WTC11 (cell line): ENCODE measurements at places on chromosomes 1 and 21. TPM values are rescaled to one million over a fixed set of nuclear protein-coding genes. Genes with fewer than 3 reads are reported as not detected.

DNA sequence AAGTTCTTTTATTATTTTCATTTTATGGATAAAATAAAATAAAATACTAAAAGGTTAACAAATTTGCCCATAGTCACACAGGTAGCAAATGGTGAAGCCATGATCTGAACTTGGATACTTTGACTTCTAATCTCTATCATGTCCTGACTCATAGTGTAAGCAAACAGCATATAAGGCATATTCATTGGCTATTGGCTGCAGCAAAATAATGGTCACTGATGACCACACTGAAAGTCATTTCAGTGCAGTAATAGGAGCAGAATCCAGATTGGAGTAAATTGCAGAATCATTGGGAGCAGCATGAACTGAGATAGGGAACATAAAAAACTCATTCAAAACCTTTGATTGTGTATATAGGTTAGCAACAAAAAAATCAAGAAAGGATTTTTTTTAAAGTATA lies 262.9 kb downstream of the PLA2G4A start:
- no peaks in the 10 kb centered on the region for H3K4me1 ChIP-seq
- H3K27ac ChIP-seq = no peak overlapping the region
- peaks cover 16% of the 10 kb centered on the region for H3K36me3 ChIP-seq
- no peak for DNase-seq

DNA sequence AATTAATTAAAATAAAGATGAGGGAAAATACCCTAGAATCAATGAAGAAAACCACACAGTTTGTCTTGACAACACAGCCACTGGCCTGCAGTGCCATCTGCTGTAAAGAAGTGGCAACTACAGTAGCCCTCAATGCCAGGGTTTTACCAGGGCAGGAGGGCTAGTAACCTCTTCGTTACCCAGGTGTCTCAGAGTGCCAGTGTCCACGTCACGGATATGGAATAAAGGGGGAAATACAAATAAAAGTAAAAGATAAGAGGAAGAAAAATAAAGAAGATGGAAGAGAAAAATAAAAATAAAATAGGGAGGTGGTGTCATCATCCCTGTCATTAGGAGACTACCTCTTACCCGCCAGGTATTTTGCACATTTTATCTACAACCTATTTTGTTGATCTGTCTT lies 14.2 kb upstream of the SLC44A3 start:
- DNase-seq = peak; percentile 65
- H3K36me3 ChIP-seq = no peaks in the 10 kb centered on the region
- H3K27me3 ChIP-seq = no peaks in the 10 kb centered on the region

DNA sequence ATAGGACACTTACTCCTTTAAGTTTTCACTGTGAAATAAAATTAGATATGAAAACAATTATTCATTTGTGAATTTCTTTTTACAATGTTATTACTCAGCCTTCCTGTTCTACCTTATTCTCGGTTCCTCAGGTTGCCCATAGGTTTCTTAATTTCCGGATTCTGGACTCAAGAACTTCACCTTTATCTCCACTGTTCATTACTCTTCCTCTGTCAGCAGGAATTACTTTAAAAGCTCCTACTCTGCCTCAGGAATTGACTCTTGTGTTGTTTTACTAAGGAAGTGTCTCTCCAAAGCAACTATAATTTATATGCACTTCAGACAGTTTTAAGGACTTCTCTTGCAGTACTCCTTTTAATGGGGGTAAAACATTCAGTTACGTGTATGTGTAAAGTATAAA lies 123.8 kb downstream of the OSBPL9 start:
- no peaks in the 10 kb centered on the region for H3K27me3 ChIP-seq
- no peak overlapping the region for H3K4me3 ChIP-seq
- H3K36me3 ChIP-seq = no peaks in the 10 kb centered on the region
- H3K27ac ChIP-seq = no peak overlapping the region

- peak overlapping the region; percentile 73; the same call in 1 of the 2 replicates for H3K27ac ChIP-seq
- peaks cover 40% of the 10 kb centered on the region for H3K36me3 ChIP-seq
- H3K27me3 ChIP-seq = no peaks in the 10 kb centered on the region
- peaks cover 53% of the 10 kb centered on the region for H3K4me1 ChIP-seq
- no peak overlapping the region for H3K4me3 ChIP-seq
Observed at GRCh38 chr1:109237512-109237911, 11.8 kb upstream of the CELSR2 start.

GRCh38 chr21:34935452-34935851 lies 113.7 kb downstream of the RUNX1 start:
- H3K4me1 ChIP-seq = no peaks in the 10 kb centered on the region
- no peaks in the 10 kb centered on the region for H3K36me3 ChIP-seq
- no peaks in the 10 kb centered on the region for H3K27me3 ChIP-seq
- no peak overlapping the region for H3K4me3 ChIP-seq
- no peak for DNase-seq

DNA sequence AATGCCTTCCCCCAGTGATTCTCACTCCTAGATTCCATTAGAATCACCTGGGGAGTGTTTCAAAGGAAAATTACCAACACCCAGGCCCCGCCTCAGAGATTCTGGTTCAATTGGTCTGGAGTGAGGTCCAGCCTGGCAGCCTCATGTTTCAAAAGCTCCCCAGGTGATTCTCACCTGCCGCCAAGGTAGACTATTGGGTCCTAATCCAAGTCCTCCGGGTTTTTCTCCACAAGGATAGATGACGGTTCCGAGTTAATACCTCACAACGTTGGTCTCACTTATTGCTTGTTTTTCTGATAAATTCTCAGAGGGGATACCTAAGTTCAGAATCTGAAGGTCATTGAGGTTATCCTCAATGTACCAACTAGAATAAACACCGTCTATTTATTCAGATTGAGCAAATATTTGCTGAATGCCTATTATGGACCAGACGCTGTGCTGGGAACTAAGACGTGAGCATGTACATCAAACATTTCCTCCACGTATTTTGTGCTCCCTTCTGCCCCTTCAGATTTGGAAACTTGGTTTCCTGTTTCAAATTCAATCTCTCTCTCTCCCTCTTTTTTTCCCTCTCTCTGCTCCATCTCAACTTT lies 97.5 kb downstream of the SEC16B start:
- peaks cover 22% of the 10 kb centered on the region for H3K4me1 ChIP-seq
- no peak for DNase-seq
- H3K27ac ChIP-seq = no peak overlapping the region
- no peak overlapping the region for H3K4me3 ChIP-seq
- H3K36me3 ChIP-seq = peaks cover 7% of the 10 kb centered on the region

DNA sequence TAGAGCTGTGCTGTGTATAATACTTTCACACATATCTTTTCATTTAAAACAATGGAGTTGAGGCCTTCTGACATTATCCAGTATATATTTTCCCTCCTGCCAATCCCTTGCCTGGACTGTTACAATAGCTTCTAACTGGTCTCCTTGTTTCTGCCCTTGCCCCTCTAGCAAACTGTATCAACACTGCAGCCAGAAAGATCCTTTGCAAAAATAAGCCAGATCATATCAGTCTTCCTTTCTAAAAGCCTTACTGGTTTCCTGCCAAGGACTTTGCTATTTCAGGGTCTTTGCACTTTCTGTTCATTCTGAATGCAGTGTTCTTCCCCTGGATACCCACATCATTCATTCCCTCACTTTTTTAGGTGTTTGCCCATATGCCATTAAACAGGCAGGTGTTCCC lies 370.1 kb downstream of the PTBP2 start:
- H3K36me3 ChIP-seq = no peaks in the 10 kb centered on the region
- H3K27me3 ChIP-seq = no peaks in the 10 kb centered on the region
- H3K4me3 ChIP-seq = no peak overlapping the region
- no peaks in the 10 kb centered on the region for H3K4me1 ChIP-seq
- no peak overlapping the region for H3K27ac ChIP-seq
- DNase-seq = no peak

DNA sequence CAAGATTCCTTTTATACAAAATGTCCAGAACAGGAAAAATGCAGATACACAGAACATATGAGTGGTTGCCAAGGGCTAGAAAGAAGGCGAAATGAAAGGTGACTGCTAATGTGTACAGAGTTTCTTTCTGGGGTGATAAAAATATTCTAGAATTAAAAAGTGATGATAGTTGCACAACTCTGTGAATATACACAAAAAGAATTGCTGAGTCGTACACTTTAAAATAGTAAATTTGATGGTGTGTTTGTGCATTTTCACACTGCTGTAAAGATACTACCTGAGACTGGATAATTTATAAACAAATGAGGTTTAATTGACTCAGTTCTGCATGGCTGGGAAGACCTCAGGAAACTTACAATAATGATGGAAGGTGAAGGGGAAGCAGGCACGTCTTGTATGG lies 23.9 kb downstream of the KLHDC7A start:
- H3K4me3 ChIP-seq = no peak overlapping the region
- H3K4me1 ChIP-seq = peaks cover 4% of the 10 kb centered on the region; the same call in 1 of the 2 replicates
- no peak for DNase-seq
- H3K27me3 ChIP-seq = peaks cover 40% of the 10 kb centered on the region
- H3K27ac ChIP-seq = no peak overlapping the region

DNA sequence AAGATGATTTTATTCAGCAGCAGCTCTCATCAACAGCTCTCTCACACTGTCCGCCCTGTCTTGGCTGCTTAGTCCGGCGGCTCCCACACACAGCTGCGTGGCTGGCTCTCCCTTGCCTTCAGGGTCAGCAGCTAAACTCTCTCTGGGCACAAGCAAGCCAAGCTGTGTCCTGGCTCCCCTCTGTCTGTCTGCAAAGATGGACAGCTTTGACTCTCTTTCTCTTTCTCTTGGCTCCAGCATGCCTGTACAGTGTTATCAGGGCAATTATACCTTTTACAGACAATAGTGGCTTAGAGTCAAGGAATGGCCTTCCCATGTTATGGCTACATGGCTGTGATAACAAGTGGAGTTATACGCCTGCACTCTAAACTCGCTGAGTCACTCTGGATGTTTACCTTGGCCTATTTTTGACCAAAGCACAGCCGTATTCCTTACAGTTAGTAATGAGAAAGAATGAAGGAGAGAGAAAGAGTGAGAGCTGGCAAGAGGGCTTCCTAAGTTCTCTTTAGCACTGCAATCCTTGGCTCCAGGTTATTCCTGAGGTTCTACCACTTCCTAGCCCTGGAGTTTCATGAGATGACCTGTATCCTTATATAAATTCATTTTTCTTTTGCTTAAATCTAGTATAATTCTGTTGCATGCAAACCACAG lies 59.9 kb upstream of the ZSWIM5 start:
- no peaks in the 10 kb centered on the region for H3K4me1 ChIP-seq
- H3K27ac ChIP-seq = no peak overlapping the region; the same call in 1 of the 2 replicates
- DNase-seq = no peak
- no peak overlapping the region for H3K4me3 ChIP-seq
- peaks cover 6% of the 10 kb centered on the region for H3K27me3 ChIP-seq
- peaks cover 3% of the 10 kb centered on the region for H3K36me3 ChIP-seq

GRCh38 chr21:25870084-25870483 lies 135.3 kb downstream of the GABPA start:
- H3K27ac ChIP-seq = no peak overlapping the region
- no peaks in the 10 kb centered on the region for H3K27me3 ChIP-seq

- peaks cover 12% of the 10 kb centered on the region for H3K4me1 ChIP-seq
- no peak overlapping the region for H3K4me3 ChIP-seq
- H3K27me3 ChIP-seq = no peaks in the 10 kb centered on the region; the same call in 1 of the 2 replicates
- no peak for DNase-seq
Observed at GRCh38 chr1:206081856-206082255, 28.9 kb downstream of the RHEX start.

Gene ATP1A2
- total RNA-seq = 22.8 to 25.6 TPM (median 23.2 TPM) in 3 replicates

Gene FAM72C
- total RNA-seq = 14.7 to 17.5 TPM (median 15.7 TPM) in 3 replicates

Gene C1orf87
- 0.16 to 0.30 TPM (median 0.22 TPM) in 3 replicates for total RNA-seq

Gene FAM177B
- not detected in 3 replicates for total RNA-seq

Gene GBP2
- 0.24 to 0.69 TPM (median 0.46 TPM) in 3 replicates for total RNA-seq

Gene MX1
- total RNA-seq = 3.6 to 4.6 TPM (median 4.0 TPM) in 3 replicates
